Stimulated activated CD8-positive, alpha-beta memory T cell treated with anti-CD3 and anti-CD28 coated beads, Interleukin-12 subunit alpha, Interleukin-12 subunit beta, amount 100 ng/mL, for 4 hours (primary cell): ENCODE measurements at places on chromosomes 7 and 10.

DNA sequence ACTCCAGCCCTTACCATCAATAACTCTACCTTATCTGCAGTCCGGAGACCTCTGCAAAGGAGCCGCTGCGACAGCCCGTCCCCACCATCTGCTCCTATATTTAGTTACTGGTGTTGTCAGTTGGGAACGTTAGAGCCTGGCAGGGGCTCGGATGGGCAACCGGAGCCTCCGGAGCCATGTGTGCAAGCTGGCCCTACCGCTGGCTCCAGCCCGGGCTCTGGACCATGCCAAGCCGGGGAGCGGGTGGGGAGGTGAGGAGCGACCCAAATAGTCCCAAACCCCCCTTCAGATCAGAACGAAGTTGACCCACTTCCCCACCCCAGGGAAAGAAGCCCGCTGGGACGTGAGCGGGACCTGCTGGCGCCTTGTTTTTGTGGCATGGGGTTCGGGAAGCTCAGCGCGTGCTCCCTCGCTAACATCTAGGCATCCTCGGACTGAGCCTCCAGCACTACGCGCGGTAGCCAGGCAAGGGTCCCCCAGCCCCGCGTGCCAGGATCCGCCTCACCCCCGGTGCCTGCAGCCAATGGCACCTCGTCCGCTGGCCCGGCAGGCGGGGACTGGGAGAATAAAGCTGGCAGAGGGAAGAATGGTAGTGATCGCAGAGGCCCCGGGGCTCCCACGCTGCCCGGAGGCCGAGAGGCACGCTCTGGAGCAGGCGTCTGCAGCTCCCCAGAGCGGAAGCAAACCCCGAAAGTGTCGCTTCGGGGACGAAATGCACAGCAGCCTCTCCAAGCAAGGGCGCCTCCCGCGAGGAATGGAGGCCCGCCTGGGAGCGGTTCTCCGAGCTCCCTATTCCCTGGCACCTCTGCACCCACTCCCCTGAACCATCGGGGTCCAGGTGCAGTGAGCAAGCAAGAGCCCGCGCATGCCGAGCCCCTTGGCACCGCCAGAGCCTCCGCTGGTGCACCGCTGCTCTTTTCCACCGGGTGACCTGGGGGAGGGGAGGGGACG lies 679 bp downstream of the LRRC20 start:
- no peak for DNase-seq

DNA sequence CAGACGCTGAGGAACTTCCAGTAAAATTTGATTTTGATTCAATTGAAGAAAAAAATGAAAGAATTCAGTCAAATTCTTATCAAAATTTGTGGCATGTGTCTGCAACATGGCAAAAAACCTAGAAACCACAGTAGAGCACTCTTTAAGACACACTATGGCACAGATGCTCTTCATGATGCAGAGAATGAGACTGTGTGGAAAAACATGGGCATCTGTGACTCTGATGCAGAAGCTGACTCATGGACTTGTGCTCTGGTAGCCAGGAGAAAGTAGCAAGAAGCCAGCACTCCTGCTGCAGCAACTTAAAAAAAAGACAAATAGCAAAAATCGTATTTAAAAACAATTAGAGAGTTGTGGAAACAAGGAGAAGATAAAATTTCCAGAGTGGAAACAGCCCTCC lies 8.9 kb upstream of the KCNK18 start:
- no peak for DNase-seq

DNA sequence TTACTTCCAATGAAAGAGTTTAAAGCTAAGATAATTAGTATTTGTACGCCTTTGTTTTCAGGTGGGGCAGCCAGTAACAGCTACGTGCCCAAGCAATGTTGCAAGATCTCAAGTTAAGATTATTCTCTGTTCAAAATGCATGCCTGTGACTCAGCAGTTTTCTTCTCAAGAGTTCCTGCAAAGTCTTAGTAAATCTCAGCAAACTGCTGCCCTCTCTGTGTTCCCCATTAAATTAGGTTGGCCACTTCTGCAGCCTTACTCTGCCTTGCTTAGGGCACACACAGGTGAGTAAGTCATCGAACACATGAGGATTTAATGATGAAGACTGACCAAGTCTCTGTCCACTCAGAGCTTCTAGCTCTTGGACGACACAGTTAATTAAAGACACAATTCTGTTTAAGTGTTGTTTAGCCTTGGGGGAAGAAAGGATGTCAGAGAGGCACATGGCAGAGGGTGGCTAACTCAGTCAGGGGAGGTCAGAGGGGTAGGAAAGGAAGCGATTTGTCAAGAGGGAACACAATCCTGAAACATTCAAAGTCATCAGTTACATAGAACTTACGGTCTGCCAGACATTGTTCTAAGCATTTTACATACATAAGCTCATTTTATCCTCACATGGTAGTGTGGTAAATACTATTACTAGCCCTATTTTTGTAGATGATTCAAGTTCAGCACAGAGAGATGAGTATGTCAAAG lies 20.2 kb upstream of the SLC35G1 start:
- no peak for DNase-seq

DNA sequence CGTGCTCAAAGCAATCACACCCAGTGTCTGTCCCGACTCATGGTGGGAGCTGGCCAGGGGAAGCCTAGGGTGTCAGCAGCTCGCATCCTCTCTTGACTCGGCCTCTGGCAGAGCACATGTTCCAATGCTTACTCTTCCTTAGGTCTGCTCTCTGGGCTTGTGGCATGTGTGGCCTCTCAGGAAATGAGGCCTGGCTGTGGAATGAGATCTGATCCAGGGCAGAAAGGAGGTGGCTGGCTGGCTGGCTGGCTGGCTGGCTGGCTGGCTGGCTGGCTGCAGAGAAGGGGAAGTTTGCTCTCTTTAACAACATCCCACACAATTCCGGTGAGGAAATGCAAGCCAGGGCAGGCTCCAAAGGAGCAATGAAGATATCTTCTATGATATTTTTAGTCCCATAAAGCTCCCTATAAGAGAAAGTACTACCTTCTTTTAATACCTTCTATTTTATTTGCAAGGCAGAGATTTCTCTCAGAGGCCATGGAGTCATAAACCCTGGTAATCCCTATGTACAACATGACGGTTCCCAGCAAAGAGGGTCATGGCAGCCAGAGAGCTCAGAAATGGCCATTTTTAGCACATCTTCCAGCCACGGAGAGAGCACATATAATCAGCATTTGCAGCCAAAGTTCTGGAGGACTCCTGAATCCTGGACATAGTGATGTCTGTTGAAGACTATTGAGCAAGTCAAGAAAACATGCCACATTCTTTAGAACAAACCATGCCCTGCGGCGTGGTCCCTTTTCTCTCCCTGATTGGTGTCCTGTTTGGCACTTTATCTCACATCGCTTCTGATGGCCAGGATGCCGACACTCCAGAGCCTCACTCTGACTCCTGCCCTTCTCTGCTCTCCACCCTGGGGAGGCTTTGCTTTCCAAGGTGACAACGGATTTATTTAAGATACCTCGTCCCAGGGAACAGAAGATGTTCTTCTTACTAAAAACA lies 153.7 kb downstream of the FANK1 start:
- DNase-seq: no peak

DNA sequence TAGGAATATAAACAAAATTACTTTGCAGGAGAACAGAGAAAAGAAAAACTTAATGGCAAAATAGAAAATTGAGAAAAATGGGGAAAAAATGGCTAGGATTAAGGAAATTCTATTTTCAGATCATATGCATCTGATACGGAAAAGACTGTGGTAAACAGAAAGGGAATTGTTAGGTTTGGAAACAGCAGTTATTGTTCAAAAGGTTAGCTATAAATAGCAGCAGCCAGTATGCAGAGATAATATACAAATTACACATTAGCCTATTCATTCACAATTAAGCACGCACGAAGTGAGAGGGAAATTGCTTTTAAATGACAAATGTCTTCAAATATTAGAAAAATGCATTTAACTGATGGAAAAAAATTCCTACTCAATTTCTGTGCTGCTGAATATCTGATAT lies 224.1 kb upstream of the FAM3C start:
- DNase-seq: no peak

DNA sequence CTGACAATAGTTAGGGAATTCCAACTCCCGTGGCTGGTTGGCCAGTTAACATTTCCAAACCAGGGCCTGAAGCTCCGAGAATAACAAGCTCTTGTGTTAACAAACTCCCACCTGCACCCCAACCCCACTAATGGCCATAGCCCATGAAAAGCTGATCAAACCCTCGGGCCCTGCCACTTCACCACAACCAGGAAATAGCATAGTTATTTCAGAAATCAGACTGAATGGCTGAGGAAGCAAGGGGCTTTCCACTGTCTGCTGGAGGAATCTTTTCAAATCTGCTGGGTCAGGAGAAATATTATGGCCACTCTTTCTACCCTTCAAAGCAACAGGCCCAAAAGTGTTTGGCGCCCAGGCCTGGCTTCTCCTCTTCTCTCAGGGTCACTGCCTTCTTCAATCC lies 145.6 kb downstream of the GLCCI1 start:
- DNase-seq: no peak

DNA sequence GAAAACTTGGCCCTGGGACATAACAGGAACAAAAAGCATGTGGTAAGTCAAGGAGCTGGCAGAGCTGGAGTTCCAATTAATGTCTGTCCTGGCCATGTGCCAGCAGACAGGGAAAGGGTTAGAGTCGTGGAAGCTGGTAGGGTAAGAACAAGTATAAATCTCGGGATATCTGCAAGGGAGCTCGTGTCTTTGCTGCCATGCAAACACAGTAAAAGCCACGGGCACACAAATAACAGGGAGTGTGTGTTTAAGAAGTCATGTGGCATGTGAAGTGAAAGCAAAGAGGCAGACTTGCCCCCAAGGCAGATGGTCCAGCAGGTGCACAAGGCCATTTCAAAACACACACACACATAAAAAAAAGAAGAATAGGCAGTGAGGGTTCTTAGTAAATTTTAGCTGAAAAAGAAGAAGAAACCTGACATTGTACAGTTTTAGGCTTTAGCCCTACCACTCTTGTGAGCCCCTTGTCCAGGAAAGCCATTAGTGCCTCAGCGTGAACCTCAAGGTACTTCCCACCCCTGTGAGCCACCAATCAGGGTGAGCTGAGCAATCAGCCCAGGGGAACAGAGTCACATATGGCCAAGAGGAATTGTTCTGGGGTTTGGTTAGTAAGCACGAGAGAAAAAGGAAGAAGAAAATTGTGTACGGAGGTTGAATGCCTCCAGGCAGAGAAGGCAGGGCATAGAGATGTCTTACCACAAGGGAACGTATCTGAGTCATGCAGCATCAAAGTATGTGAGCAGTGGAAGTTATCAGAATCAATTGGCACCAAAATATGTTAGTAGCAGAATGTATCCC lies 32.8 kb upstream of the ARHGAP12 start:
- no peak for DNase-seq

DNA sequence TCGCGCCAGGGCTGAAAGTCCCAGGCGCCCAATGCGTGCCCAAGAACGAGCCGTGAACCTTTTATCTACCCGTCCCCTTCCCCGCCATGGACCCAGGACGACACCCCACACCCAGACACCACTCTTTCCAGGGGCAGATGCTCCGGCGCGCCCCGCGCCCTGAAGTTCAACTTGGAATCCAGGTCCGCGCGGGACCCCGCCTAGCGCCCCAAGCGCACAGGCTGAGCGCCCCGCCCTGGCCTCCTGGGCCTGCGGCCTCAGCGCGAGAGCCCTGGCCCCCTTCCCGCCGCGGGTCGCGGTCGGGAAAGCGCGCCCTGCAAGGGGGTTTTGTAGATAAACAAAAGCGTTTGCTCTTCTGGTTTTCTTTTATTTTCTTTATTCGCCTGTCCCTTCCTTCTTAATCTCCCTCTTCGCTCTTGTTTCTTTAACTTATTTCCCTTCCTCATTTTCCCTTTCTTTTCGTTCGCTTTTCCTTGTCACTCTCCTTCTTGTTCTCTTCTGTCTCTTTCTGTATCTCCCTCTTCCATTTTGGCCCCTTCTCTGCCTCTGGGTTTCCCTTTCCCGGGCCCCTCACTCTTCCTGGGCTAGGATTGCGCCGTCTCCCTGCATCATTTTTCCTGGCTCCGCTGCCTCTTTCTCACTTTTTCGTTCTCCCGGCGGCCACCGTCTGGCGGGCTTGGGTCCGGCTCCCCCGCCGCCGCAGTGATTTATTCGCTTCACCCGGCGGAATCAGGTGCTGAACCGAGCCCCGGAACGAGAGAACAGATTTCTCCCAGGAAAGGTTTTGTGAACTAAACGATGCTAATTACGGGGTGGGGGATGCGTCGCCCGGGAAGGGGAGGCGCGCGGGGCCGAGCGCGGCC lies 15.3 kb upstream of the PAX2 start:
- no peak for DNase-seq

DNA sequence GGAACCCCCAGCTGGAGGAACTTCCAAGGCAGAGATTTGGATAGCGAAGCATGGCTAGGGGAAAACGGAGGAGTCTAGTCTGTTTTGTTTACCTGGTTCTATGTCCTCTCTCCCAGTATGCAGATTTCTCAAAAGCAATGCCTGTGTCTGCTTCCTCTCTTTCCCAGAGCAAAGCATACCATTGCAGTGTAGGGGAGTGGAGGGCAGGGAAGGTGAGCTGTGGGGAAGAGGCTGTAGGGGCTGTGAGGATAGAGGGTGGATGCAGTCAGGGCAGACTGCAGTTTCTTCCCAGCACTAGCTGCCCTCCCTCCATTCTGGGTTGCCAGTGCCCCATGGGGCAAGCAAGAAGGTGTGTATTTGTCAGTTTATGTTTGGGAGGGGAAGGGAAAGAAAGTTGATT lies 16.9 kb upstream of the TSPAN14 start:
- DNase-seq: no peak

DNA sequence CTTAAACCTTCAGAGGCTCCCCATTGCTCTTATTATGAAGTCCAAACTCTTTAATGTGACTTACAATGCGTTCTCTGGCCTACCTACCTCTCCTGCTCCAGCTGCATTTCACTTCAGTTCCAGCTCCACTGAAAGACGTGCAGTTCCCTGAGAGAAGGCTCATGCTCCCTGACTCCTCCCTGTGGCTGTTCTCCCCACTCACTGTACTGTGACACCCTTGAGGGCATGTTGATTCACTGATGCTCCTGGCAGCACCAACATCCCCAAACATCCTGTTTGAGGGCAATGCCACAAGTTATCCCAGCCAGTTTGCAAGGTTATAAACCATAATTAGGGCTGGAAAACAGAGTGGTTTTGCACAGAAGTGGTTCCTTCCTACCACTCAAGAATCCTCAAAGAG lies 111.2 kb downstream of the LSM5 start:
- DNase-seq: no peak

DNA sequence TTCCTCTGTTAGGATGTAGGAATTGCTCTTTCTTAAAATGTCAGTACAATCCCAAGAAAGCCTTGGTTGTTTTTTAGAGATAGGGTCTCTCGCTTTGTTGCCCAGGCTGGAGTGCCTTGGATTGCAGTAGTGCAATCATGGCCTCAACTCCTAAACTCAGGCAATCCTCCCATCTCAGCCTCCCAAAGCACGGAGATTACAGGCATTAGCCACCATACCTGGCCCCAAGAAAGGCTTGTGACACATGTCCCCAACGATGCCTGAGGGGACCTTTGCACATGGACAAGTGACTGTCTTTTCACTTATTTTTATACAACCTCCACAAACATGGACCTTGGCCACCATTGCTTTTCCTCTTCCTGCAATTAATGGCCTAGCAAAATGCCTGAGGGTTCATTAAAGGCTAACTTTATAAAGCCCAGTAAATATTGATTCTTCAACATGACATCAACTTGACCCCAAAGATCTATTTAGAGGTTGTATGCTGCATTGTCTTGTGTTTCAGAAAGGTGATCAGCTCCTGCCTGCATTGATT lies 10.0 kb upstream of the SPOCK2 start:
- no peak for DNase-seq

- DNase-seq: no peak
Measured at GRCh38 chr7:105796365-105796764, 80.0 kb downstream of the ATXN7L1 start.
